ENCODE measurements at places on chromosomes 2 and 18. TPM values are rescaled to one million over a fixed set of nuclear protein-coding genes. Genes with fewer than 3 reads are reported as not detected.
A peak's percentile ranks its signal among the peaks of the same experiment; 100 is the strongest.

GRCh38 chr2:37357530-37357929 is 13.1 kb downstream of the QPCT start:
- no peak for DNase-seq

- peak; percentile 48 for DNase-seq
Measured at GRCh38 chr18:77153404-77153803, 20.8 kb upstream of the MBP start.

DNA sequence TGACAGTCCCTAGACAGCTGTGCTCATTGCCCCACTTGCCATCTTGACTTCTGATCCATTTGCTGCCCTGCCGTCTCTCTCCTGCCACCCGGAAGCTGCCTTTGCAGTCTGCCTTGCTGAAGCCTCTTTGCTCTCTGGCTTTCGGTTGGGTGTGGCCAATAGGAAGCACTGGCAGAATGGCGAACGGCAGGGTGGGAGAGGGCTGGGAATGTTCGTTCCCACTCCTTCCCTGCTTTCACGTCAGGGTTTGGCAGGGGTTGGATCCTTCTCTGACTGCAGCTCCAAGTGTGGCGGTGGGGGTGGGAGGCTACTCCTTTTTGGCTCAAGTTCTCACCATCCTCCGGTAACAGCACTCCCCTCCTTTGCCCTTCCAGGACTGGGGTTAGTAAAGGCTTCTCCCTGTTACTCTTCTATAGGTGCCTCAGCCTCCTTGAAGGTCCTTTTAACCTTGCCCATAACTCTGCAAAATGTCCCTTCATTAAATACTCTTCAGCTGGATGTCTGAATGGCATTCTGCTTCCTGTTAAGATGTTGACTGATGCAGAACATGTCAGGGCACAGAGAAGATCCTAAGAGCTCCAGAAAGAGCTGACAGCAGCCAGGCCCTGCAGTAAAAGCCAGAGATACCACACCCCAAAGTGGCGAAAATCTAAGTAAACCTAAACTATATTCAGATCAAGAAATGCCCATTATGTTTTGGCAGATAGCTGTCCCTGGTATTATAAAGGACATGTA is 299.7 kb downstream of the CDCA7 start:
- DNase-seq: no peak

- no peak for DNase-seq
Measured at GRCh38 chr2:159476329-159476728, 140.0 kb downstream of the BAZ2B start.

- no peak for DNase-seq
Measured at GRCh38 chr2:239947729-239948045, 77.5 kb downstream of the NDUFA10 start.

GRCh38 chr2:14978845-14979244 is 346.3 kb downstream of the LRATD1 start:
- DNase-seq: no peak

GRCh38 chr2:229089776-229090175 is 181.3 kb downstream of the PID1 start:
- no peak for DNase-seq

DNA sequence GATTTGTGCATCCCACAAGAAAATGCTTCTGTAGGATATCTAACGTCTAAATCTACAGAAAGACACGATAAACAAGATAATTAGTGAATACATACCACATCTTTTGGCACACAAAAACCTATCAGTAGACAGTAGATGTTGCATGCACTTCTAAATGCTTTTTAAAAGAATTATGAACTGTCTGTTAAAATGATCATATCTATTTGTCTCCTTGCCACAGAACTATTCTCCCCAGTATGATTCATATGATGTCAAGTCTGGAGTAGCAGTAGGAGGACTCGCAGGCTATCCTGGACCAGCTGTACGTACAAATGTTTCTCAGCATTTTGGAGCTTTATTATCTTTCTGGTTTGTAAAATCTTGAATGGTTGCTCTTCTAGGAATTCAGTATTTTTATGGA is 12.7 kb downstream of the COL3A1 start:
- DNase-seq: no peak

The RGPD4 gene
- total RNA-seq: not detected

DNA sequence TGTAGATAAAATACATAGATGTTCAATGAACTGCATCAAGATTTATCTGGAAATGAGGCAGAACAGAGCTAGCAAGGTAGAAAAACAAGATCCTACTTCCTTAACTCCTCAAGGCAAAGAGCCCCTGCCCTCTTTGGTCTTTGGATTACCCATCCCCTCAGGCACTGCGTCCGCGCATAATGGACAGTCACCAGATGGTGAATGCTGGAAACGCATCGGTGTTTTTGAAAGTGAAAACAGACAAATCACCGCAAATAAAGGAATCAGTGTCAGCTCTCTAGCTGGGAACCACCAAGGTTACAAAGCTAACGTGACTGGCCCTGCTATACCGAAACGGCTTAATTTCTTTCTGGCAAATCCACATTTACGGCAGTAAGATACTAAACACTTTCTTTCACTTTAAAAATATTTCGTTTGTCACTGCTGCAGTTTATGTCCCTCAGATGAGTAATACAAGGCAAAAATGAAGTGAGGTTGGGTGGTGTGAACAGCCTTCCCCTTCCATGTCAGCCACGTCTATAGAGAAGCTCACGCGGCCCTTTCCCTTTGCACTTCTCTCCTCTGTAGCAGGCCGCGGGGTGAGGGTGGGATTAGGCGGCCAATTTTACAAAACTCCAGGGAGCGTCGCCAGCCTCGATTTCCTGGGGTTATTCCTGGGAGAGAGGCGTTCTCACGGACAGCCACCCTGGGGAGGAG is 627 bp upstream of the GALR1 start:
- DNase-seq: peak; percentile 44

The FOSL2 gene
- total RNA-seq: 3.5 TPM

- no peak for DNase-seq
Measured at GRCh38 chr2:18525852-18526251, 34.6 kb downstream of the RDH14 start.

- no peak for DNase-seq
Measured at GRCh38 chr18:33616556-33616955, 38.5 kb downstream of the ASXL3 start.

The NXPH2 gene
- 0.55 TPM for total RNA-seq

DNA sequence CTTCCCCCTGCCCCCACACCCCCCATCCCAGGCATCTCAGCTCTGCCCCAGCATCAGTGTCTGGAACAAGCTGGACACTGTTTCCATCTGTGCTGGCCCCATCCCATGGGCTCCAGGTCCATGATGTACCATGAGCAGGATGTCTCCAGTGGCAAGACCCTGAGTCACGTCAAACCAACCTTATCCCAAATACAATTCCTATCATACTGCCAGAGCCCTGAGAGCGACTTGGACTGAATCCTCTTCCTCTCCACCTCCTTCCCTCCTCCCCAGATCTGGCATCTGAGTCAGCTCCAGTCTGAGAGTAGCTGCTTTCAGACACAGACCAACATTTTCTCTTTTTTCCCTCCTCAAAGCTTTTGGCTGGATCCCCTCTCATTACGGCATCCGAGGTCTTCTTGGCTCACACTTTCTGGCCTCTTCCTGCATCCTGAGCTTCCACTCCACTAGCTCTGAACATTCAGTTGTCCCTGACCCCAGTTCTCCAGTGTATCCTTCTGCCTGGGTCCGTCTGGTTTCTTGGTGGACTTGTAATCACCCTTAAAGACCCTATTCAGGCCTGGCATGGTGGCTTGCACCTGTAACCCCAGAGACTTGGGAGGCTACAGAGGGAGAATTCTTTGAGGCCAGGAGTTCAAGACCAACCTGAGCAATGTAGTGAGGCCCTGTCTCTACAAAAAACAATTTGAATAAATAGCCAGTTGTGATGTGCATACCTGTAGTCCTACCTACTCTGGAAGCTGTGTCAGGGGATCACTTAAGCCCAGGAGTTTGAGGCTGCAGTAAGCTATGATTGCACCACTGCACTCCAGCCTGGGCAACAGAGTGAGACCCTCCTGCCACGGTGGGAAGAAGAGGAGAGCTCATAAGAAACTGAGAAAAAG is 68.3 kb downstream of the ACKR3 start:
- no peak for DNase-seq

The ASIC4 gene
- total RNA-seq: 1.2 TPM

DNA sequence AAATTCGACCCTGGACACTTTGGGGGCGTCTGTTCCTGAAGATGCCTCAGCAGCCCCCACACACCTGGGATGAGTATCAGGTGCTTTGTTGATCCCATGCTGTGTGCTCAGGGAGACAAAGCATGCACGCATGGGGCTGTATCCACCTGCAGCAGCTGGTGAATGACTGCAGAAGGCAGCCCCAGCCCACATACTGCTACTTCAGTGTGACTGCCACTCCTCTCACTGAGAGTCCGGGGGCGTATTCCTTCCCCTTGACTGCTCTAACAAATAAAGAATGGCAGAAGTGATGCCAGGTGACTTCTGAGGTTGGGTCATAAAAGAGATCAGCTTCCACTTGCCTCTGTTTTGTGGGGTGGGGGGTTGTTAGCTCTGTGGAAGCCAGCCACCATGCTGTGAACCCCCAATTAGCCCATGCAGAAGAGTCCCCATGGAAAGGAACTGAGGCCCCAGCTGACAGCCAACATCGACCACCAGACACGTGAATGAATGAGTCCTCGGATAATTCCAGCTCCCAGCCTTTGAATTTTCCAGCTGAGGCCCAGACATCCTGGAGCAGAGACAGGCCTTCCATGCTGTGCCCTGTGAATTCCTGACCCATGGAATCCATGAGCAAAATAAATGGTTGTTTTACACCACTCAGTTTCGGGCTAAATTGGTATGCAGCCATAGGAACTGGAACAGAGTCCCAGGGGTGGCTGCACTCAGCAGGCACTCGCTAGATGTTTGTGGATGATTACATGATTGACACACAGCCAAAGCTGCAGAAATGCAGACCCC is 289.3 kb downstream of the CELF4 start:
- DNase-seq: peak; percentile 69

The CHST10 gene
- 28.4 TPM for total RNA-seq

DNA sequence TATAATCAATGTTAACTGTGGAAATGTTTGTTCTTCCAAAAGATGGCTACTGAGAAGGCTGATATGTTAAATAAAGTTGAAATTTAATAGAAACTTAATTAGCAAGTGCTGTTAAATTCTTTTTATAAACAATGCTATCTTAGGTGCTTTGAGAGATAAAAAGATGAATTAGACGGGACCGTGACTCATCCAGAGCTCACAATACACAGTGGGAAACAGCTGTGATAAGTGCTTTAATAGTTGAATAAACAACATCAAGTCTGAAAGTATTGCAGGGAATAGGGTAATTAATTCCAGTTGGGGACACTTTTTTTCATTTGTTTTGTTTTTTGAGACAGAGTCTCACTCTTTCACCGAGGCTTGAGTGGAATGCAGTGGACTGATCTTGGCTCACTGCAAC is 85.5 kb upstream of the DTNA start:
- DNase-seq: no peak

DNA sequence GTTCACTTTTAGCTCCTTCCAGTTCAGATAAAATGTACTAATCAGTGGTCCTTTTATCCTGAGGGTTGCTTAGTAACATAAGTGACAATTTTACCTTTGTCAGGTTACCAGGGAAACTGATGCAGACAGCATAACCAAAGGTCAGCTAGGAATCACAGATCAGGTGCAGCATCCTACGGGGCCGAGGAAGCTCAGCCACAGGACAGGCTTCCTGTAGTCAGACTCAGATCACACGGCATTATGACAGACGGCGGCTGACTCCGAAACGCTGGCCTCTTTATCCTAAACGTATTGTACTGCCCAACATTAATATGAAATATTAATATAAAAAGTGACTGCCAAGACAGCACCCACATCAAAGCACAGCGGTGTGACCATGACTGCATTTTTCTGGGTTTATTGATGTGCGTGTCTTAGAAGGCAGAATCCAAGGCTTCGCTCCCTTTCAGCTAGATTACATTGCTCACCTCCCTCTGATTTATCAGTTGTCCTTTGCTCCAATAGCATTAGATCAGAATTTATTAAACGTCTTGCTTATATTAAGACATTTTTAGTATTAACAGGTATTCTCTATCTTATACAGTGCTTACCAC is 444.5 kb downstream of the CMPK2 start:
- DNase-seq: no peak

DNA sequence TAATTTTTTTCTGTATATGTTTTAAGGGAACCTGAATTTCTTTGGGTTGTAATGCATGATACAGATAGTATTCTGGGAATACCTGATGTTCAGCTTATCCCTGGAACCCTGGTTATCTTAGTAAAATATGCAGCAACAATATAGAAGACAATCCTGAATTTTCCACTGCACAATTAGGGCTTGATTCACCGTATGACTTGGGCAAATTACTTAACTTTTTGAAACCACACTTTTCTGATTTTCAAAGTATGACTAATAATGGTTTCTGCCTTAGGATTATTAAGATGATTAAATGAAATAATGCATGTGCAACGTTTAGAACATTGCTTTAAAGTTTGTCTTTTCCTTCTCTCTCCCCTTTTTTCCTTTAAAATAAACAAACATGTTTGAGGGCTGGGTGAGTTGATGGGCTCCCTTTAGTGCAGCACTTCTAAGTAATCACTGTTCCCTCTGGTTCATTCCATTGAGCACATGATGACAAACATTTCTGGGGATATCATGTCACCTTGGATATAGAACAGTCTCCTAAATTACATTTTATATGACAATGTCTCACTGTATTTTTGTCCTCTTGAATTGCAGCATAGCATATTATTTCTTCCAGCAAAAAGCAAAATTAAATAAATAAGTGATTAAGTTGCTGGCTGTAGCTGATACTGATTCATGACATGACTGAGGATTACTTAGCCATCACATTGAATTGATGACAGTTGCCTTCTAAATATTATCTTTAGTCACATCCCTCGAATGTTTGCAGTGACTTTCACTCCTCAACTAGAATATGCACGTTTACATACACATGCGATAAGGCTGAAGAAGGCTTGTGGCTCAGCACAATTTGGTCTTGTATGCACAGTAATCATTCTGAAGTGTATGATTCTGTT is 254.5 kb downstream of the NEDD4L start:
- no peak for DNase-seq

The PTPRM gene
- 14.4 TPM for total RNA-seq

The CRYGC gene
- not detected for total RNA-seq

- no peak for DNase-seq
Measured at GRCh38 chr18:32450026-32450691, 20.5 kb downstream of the GAREM1 start.

The INPP5D gene
- total RNA-seq: 1.7 TPM

The CD207 gene
- not detected for total RNA-seq

The SULT1C4 gene
- total RNA-seq: 2.9 TPM

- no peak for DNase-seq
Measured at GRCh38 chr2:235908826-235909225, 259.4 kb downstream of the GBX2 start.

- peak; percentile 54 for DNase-seq
Measured at GRCh38 chr18:23380001-23380550, 73.0 kb upstream of the RIOK3 start.

DNA sequence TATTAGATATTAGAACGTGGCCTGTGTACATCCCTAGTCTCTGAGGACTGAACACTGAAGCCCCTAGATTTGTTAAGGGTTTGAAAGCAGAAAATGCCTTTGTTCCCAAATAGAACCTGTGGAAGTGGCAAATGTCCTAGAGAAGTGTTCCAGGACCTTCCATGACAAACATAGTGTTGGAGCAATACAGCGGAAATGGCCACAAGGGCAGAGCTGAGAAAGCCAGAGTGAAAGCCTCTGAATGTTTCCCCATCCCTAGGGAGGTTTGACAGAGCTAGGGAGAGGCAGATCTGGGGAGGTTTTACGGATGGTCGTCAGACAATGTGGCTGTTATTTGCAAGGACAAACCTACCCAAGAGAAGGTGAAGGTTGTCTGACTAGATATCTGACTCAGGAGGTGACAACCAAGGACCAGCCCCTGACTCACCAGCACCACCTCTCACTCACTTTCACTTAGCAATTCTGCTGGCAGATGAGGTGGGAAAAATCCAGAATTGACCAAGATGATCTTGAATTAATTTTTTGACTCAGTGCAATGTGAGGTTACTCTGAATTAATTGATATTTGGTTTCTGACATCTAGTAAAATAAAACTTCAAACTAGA is 24.1 kb downstream of the RBM43 start:
- no peak for DNase-seq

The WIPF1 gene
- 6.9 TPM for total RNA-seq
